Lower leg skin (tissue), 4 donors: ENCODE measurements at places on chromosomes 6 and 20.

DNA sequence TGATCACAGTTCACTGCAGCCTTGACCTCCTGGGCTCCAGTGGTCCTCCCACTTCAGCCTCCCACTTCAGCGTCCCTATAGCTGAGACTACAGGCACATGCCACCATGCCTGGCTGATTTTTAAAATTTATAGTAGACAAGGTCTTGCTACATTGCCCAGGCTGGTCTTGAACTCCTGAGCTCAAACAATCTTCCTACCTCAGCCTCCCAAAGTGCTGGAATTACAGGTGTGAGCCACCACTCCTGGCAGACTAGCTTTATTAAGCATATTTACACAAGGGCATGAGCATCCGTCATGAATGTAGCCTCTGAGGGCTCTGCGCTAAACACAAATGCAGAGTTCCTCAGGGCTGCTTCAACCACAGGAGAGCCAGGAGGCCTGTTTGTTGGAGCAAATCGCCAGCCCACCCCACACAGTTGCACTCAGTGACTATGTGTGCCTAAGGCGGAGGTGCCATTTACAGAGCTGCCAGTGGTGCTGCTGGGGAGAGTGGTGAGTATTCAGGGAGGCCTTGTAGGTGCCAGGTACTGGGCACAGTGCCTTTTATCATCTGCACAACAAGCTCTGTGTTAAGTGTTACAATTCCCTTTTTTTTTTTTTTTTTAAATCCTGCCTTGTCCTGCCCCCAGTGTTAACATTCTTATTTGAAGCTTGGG is 78.2 kb downstream of the PSMG4 start:
- no peak for DNase-seq

DNA sequence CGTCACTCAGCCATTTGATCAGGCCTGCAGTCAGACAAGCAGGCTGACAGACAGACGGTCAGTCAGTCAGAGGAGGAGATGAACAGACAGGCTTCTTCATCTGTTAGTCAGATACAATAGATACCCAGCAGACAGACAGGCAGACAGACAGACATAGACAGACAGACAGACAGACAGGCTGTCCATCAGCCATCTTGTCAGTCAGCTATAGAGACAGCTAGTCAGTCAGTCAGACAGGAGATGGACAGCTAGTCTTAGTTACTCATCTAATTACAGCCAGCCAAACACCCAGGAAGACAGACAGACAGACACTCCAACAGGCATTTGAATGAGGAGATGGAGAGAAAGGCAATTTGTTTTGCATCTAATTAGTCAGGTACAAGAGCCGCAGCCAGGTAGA is 36.4 kb downstream of the KCNB1 start:
- DNase-seq: no peak

DNA sequence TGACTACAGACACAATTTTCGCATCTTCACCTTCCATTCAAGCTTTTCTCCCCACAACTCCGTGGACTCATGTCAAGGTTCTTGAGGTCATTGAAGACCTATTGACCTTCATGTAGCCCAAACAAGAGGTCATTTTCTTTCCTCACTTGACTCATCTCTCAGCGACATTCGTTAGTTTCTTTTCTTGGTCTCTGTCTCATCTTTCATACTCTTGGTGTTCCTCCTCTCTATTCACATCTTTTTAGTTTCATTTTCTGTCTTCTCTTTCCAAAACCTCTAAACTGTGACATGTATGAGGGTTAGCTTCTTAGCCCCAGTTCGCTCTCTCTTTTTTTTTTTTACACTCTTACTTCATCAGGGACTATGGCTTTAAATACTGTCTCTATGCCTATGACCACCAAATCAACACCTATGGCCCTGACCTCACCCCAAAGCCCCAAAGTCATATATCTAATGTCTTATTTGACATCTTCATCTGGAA is 128.6 kb upstream of the BACH2 start:
- no peak for DNase-seq

DNA sequence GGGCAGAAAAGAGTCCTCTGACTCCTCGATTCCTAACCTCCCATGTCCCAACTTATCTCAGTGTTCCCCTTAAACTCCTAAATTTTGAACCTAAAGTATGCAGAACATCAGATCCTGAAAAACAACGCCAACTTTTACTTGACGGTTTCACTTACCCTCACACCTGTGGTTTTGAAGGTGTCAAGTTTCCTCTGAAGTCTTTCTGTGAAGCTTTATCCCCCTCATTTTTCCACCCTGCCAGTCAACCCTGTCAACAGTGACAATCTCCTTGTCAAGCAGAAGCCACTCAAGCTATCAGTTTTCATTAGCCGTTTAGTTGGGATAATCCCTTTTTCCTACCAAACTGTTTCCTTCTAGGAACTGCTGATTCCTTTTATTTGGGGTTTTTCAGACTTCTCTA is 245.4 kb upstream of the PREP start:
- no peak for DNase-seq

- no peak for DNase-seq
Measured at GRCh38 chr20:11454966-11455799, 462.5 kb upstream of the BTBD3 start.

GRCh38 chr20:17538517-17539170 is 7.5 kb upstream of the BFSP1 start:
- DNase-seq: no peak

GRCh38 chr6:85118652-85119235 is 331.1 kb upstream of the NT5E start:
- DNase-seq: no peak

DNA sequence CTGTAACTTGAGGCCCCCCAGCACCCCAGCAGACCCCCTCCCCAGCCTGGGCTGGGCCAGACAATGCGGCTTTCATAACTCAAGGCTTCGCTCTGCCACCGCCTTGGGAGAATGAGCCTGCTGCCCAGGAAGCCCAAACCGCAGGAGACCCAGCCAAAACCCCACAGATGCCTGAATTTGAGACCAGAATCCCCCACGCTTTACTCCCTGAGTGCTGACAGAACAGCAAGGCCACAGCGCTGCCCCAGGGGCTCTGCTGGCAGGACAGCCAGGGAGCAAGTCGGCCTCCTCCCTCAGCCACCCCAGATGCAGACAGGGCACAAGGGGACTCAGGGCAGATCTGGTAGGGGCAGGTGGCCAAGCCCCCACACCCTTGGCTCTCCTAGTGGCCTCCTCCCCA is 2.2 kb downstream of the MDFI start:
- DNase-seq: no peak

GRCh38 chr6:163897030-163897429 is 482.5 kb downstream of the QKI start:
- DNase-seq: peak; percentile 26

- no peak for DNase-seq
Measured at GRCh38 chr6:151147118-151147832, 92.5 kb upstream of the AKAP12 start.

DNA sequence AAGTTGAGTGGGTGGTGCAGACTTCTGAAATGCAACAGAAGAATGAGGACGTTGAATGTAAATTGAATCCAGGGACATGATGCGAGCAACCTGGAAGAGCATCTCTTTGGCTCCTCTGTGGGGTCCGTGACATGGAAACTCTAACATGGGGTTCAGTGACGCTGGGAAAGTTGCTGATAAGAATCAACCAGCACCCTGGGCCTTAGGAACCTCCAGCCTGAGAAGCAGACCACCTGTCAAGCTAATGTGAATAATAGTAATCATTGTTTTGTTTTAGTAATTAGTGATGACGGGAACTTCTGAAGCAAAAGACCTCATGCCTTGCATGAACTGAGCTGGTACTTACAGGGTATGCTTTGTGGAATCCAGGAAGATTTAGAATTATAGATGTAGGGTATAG is 25.2 kb upstream of the DOK5 start:
- DNase-seq: no peak

DNA sequence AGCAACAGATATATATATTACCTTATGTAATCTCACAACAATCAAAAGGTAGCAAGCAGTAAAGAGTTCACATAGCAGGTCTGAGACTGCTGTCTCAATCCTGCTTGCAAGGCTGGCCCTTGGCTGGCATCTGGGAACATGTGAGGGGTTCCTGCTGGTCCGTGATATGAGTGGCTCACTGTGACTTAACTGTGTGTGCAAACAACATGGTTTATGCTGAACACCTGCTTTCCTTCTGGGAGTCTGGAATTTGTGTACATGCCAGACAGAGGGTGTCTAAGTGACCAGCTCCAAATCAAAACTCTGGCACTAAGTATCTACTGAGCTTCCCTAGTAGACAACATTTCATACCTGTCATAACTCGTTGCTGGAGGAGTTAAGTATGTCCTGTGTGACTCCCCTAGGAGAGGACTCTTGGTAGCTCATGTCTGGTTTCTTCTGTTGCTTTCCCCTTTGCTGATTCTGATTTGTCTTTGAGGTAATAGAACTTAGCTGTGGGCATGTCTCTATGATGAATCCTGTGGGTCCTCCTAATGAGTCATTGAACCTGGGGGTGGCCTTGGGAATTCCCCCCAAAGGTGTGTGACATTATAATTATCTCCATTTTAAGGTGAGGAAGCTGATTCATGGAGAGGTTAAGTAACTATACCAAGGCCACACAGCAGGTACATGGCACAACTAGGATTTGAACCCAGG is 131.6 kb upstream of the NEDD9 start:
- no peak for DNase-seq

- DNase-seq: peak; percentile 20
Measured at GRCh38 chr6:101396548-101397173, 3.2 kb downstream of the GRIK2 start.

GRCh38 chr20:56372850-56373249 is 14.1 kb downstream of the FAM210B start:
- no peak for DNase-seq

DNA sequence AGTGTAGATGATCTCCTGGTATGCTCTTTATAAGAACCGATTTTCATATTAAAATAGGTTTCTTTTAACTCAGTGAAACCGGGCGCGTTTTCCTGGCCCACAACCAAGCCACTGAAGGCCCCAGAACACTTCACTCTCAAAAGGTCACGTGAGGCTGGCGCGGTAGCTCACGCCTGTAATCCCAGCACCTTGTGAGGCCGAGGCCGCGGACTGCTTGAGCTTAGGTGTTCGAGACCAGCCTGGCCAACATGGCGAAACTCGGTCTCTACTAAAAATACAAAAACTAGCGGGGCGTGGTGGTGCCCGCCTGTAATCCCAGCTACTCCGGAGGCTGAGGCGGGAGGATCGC is 402 bp upstream of the TAF8 start:
- DNase-seq: peak; percentile 87

DNA sequence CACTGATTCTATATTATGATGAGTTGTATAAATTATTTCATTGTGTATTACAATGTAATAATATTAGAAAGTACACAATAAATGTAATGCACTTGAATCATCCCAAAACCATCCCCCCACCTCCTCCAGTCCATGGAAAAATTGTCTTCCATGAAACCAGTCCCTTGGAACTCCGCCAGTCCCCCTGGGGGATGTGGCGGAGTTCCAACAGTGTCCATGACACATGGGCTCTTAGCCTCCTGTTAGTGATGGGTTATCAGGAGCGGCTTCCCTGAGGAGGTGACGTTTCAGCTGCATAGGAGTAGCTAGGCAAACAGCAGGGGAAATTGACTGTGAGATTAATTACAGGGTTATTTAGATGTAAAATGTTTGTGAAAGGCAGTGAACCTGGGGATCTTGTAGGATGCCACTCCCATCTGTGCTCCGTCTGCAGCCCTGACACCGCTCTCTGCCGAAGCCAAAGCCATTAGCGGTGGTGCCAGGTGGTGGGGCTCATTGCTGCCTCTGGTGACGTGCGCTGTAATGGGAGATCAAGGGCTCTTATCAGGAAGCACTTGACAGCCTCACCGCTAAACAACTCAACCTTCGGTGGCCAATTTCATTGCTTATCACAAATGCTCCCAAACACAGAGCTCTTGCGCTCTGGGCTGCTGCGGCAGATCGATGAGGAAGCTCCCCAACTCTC is 81.6 kb upstream of the MC3R start:
- no peak for DNase-seq

DNA sequence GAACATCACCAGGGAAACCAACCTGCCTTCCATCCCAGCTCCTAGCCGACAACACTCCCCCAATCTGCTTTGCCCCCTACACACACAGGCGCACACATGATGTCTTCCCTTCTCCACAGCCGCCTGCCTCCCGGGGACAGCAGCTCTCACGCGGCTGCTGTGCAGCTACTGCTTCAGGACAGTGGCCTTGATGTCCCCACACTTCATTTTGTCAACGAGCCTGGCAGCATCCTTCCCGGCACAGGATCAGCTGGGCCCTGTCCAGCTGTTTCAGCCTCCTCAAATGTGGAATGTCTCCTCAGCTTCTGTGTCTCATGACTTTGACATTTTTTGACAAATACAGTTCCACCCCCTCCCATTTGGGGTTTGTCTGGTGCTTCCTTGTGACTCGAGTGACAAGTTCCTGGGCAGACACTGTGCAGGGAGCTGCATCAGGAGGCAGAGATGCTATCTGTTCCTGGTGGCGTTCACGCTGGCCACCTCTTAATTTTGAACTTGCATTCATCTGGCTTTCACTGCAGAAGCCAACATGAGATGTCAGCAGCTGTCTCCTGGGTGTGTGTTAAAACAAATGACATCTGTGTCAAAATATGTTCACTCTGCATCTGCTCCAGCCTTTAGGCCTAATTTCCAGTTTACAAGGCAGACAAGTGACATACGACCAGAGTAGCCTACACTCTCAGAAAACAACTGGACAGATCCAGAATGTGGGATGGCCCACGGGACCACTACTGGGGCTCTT is 57.2 kb downstream of the GINS1 start:
- DNase-seq: no peak

GRCh38 chr6:16819752-16820151 is 58.5 kb upstream of the ATXN1 start:
- DNase-seq: no peak

GRCh38 chr6:20657274-20657800 is 123.1 kb downstream of the CDKAL1 start:
- no peak for DNase-seq

DNA sequence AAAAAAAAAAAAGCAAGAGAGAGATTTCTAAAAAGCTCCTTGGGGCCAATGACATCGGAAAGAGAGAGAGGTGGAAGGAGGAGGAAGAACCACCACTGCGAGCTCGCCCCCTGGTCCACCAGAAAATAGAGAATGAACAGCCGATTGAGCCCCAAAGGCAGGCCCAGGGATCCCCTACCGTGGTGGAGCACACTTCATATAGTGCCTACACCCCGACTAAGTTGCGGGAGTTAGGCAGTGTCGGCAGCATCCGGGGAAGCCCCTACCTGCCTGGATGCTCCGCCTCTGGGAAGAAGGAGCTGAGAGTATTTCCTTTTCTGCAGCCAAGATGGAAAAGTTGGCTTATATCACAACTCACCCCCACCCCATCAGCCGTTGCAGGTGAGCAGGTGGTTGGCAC is 38.6 kb upstream of the HSF2 start:
- DNase-seq: no peak
